ENCODE measurements at places on chromosomes 3 and 15. TPM values are rescaled to one million over a fixed set of nuclear protein-coding genes. Genes with fewer than 3 reads are reported as not detected.

The NECTIN3 gene
- 75.8 TPM for total RNA-seq

The DLL4 gene
- 0.73 TPM for total RNA-seq

The IQCF5 gene
- total RNA-seq = not detected

The SLC7A14 gene
- 7.4 TPM for total RNA-seq

The BCL6 gene
- total RNA-seq = 28.9 TPM

The FGD5 gene
- 1.7 TPM for total RNA-seq

The B4GALT4 gene
- 19.6 TPM for total RNA-seq

The BUB1B gene
- total RNA-seq = 33.3 TPM

The NR2F2 gene
- 23.9 TPM for total RNA-seq

The GRAMD2A gene
- total RNA-seq = 0.33 TPM

The HDC gene
- total RNA-seq = not detected

The ANKUB1 gene
- not detected for total RNA-seq

The TICRR gene
- 0.33 TPM for total RNA-seq

The KLHL6 gene
- not detected for total RNA-seq

The C3orf80 gene
- total RNA-seq = 0.15 TPM

The BOC gene
- 3.3 TPM for total RNA-seq

The STIMATE gene
- total RNA-seq = 9.9 TPM

The ALPK3 gene
- total RNA-seq = 0.87 TPM

The IL5RA gene
- total RNA-seq = not detected
